Activated T-cell treated with anti-CD3 and anti-CD28 coated beads for 48 hours (primary cell): ENCODE measurements at places on chromosomes 12 and 14.

- DNase-seq, result no peak
Measured at GRCh38 chr12:34292736-34293625, 270.7 kb downstream of the ALG10 start.

DNA sequence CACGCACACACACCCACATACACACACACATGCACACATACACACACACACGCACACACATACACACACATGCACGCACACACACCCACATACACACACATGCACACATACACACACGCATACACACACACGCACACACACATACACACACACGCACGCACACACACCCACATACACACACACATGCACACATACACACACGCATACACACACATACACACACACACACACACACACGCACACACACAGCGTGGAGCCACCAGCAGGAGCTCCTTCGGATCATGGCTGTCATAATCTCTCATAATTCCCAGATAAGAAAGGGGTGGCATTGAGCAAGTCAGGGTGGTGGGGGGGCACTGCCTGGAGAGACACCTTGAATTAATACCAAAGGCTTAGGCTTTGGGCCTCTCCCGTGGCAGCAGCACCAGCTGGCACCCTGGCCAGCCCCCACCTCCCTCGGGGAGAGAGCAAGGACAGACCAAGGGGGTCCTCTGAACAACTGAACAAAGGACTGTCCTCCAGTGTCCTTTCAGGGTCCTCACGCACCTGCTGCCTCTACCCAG lies 21.9 kb downstream of the ANO2 start:
- no peak for DNase-seq

DNA sequence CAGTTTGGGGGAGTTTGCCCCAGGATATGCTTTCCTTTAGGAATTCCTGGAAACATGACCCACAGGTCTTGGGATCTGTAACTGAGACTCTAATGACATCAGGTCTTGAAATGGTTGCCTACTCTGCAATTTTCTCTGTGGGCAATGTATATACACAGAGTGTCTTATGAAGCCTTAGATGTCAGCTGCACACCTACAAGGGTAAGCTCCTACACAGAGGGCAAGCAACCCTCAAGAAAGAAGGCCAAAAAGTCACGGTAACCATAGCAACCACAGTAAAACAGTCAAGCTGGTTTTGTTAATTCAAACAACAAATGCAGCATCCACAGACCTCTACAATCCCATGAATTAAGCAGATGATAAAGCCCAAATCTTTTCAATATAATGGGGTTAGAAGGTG lies 293.0 kb downstream of the SSPN start:
- no peak for DNase-seq

DNA sequence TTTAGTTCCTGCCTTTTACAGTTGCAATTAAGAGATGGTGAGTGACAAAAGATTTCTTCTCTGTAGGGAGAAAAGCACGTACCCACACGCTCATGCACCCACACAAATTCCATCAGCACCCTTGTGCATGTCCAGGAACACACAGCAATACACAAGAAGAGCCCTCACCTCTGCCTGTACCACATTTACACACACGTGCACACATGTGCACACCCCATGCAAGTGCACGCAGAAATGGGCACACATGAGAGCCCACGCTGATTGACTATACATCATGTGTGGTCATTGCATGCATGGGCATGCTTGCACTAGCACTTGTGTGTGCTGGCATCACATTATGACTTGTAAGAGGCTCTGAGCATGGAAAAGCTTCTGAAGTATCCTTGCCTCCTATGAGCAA lies 70.5 kb downstream of the SERPINA3 start:
- DNase-seq, result no peak

- DNase-seq, result no peak
Measured at GRCh38 chr14:68546839-68547238, 246.0 kb downstream of the ZFP36L1 start.

DNA sequence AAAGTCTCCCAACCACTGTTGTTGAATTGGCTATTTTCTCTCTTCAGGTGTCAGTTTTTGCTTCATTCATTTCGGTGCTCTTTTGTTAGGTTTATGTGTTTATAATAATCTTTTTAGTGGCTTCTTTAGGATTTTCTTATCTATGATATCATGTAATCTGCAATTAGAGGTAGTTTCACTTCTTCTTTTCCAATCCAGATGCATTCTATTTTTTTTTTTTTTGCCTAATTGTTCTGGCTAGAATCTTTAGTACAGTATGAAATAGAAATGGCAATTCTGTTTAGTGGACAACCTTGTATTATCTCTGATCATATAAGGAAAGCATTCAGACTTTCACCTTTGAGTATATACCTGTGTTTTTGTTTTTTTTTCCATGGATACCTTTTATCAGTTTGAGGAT lies 17.4 kb downstream of the CNOT2 start:
- no peak for DNase-seq

DNA sequence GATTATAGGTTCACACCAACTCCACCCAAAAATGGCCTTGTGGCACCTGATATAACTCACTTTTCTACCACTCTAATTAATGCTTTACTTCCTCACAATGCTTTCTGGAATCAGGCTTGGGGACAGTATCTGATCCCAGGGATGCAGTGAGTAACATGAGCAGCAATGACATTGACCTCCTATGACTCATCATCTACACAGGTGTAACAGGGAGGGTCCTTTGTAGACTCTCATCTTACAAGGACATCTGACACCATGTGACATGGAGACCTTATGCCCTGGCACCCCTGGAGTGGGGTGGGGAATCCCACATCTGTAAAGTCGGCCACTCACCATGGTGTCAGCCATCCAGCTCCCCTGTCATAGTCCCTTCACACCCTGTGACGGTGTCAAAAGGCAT lies 586.4 kb downstream of the MED13L start:
- DNase-seq, result no peak

GRCh38 chr12:77837876-77838291 lies 7.2 kb downstream of the NAV3 start:
- no peak for DNase-seq

DNA sequence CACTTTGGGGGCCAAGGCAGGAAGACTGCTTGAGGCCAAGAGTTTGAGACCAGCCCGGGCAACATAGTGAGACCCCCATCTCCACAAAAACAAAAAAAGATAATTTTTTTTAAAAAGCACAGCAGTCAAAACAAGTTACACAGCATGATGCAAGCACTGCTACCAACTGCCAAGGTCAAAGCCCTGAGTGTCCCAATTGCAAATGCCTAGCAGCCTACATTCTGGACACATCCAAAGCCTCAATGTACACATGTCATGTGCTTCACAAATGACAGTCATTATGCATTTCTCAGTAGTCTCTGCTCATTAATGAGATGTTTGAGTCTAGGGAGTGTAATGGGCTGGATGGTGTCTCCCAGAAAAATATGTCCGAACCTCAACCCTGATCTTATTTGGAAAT lies 113.7 kb upstream of the CCND2 start:
- DNase-seq, result no peak

DNA sequence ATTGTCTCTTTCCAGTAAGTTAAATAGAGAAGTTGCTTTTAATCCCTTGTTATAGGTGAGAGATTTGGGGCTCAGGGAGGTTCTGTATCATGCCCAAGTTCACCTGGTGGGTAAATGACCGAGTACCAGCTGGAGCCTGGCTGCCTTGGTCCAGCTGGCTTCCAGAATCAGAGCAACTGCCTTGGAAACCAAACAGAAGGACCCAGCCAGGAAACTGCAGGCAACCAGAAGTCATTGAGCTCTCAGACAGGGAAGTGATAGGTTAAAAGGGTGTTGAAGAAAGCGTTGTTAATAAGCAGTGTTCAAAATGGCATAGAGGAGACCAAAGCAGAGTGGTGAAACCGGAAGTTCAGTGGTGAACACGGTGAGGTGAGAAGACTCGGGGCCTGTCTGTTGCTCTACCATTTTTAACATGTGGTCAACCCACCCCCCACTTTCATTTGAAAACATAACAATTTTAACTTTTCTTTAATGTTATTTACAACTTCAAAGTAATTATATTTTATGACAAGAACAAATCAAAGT lies 54.9 kb downstream of the PLEKHG7 start:
- no peak for DNase-seq

- no peak for DNase-seq
Measured at GRCh38 chr12:23221066-23221465, 596.1 kb downstream of the ETNK1 start.

DNA sequence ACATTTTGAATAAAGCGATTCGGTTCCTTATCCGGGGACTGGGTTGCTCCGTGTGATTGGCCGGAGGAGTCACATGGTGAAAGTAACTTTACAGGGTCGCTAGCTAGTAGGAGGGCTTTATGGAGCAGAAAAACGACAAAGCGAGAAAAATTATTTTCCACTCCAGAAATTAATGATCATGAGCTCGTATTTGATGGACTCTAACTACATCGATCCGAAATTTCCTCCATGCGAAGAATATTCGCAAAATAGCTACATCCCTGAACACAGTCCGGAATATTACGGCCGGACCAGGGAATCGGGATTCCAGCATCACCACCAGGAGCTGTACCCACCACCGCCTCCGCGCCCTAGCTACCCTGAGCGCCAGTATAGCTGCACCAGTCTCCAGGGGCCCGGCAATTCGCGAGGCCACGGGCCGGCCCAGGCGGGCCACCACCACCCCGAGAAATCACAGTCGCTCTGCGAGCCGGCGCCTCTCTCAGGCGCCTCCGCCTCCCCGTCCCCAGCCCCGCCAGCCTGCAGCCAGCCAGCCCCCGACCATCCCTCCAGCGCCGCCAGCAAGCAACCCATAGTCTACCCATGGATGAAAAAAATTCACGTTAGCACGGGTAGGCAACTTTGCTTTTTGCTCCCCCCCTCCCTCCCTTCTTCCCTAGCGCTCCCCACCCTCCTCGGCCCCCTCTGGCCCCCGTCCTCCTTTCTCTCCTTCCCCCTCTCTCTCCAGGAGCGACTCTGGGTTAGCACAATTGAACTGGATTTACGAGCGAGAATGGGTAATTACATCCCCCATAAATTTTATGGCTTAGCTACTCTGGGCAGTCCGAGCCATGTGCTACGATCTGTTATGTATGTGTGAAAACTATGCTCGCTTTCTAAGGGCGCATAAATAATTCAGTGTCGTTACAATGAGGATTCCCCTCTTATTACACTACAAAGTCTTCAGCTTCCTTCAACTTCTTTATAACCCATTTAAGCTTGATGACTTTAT lies at the start of gene HOXC4:
TSS of gene HOXC4 (plus strand) at position 85 of the 991 bp plus-strand sequence. CDS start at position 173, 88 bp downstream.
- no peak for DNase-seq

- DNase-seq, result no peak
Measured at GRCh38 chr12:27220055-27220987, 23.8 kb upstream of the STK38L start.

GRCh38 chr14:42222924-42223471 lies 616.3 kb downstream of the LRFN5 start:
- DNase-seq, result no peak

GRCh38 chr14:93775158-93775557 lies 13.1 kb downstream of the PRIMA1 start:
- DNase-seq, result no peak

- no peak for DNase-seq
Measured at GRCh38 chr14:85027681-85028370, 502.1 kb upstream of the FLRT2 start.

DNA sequence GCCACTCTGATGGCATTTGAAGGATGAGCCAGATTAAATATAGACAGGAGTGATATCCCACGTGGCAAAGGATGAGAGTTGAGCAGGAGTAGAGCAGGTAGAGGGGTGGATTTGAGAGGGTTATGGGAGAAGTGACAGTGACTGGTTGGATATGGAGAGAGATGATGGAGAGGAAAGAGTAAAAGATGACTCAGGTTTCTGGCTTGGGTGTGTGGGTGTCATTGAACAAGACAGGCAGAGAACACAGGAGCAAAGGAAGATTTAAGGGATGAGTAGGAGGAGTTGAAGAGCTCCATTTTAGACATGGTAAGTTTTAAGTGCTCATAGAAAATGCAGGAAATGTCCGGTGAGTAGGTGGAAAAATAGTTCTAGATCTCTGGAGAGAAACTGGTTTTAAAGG lies 136.9 kb downstream of the EGLN3 start:
- no peak for DNase-seq

DNA sequence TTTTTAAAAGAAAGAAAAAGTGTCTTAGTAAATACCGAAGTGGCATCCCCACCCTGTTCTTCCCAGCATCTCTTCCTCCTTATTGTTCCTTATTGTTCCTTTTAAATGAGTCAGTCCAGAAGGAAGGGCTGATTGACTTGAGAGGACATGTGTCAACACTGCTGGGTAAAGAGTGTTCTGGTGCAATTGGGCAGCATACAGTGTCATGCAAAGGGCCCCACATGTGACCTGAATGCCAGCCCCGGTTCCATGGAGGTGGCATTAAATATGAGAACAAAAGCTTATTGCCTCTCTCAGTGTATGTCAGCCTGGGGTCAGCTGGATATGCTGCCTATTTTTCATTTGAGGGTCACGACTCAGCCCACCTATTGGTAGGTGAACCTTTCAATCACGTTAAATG lies 58.9 kb upstream of the RIC8B start:
- DNase-seq, result no peak

- no peak for DNase-seq
Measured at GRCh38 chr12:46382408-46382963, 9.9 kb upstream of the SLC38A2 start.

DNA sequence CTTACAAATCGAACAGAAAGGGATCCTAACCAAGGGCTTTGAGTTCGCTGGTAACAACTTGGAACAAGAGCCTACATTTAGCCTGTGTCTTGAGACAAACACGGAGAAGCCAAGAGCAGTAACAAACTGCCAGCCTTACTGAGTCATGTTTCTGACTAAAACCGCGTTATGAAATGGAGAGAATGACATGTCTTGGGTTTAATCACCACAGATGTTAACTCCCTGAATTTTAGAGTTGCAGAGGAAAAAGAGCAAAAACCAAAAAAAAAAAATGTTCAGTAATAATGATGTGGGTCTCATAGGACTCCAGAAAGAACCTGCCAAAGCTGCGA lies 1.0 kb downstream of the BLTP3B start:
- DNase-seq, result no peak

- no peak for DNase-seq
Measured at GRCh38 chr14:74882103-74882920, 596 bp downstream of the DLST start.

GRCh38 chr14:61174441-61174891 lies 106.7 kb downstream of the TMEM30B start:
- DNase-seq, result no peak

GRCh38 chr12:79886917-79887519 lies 47.9 kb downstream of the PPP1R12A start:
- no peak for DNase-seq

DNA sequence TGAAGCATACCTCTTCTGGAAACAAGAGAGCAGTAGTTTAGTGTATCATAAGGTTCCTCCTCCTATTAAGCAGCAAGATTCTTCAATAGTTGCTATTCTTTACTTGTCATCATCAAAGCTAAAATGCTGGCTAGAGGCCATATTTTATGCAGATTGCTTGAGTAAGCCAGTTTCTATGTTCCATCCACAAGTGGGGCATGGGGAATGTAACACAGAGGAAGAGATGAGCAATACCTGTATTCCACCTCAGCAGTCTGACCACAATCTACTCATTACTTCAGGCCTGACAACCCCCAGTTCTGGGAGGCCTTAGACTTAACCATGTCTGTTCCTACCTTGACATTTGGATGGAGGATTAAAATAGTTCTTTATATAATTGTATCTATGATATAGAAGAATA lies 423.6 kb downstream of the BTG1 start:
- peak; percentile 8 for DNase-seq

DNA sequence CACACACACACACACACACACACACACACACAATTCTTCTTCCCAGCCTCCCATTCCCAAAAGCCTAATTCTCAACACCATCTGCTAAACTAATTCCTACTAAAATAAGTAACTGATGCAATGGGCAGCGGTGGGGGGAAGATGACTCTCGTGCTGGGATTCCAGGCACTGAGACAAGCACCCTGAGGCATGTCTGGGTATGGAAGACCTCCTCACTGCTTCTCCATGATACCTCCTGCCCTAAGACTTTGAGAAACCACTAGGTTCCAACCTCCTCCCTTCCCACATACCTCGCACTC lies 789 bp upstream of the VWF start:
- DNase-seq, result no peak
